ENCODE measurements at places on chromosomes 5 and 9.

DNA sequence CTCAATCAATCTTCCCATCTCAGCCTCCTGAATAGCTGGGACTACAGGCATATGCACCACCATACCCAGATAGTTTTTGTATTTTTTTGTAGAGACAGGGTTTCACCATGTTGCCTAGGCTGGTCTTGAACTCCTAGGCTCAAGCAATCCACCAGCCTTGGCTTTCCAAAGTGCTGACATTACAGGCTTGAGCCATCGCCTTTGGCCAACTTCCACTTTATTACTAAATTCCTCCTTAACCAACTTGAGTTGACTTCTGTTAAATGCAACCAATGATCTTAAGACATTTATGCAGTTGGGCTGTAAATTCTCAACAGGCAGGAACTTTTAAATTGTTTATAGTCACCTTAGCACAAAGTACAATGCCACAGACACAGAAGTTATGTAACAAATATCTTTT, 2.8 kb downstream of the LARS1 start:
- DNase-seq: no peak

- DNase-seq: peak; percentile 23
Measured at GRCh38 chr5:14617441-14617840, 35.8 kb downstream of the OTULINL start.

DNA sequence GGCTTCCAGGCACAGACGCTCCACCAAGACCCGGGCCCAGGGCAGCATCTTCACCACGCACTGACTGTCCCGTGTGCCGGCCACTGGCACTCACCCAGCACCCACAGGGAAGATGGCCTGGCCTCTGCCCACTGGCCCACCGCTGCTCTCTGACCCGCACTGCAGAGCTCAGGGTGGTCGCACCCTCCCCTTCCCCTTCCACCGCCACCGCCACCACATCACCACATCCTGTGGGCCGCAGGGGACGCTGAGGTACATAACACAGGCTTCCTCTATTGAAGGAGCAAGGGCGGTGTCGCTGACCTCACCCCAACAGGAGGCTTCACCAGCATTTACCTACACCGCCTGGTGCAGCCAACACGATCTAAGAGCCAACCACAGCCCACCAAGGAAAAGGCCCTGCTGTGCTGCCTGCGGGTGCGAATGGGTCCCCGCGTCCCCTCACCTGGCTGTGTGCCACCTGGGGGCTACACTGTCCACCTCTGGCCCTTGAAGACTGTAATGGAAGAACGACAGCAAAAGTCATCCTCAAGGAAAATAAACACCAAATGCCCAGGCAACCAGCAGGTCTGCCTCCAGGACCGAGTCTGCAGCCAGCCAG, 101.8 kb downstream of the CAMSAP1 start:
- DNase-seq: no peak

- no peak for DNase-seq
Measured at GRCh38 chr5:76086095-76086494, 2.9 kb downstream of the SV2C start.

GRCh38 chr5:61431923-61432620, 100.0 kb downstream of the ZSWIM6 start:
- no peak for DNase-seq

DNA sequence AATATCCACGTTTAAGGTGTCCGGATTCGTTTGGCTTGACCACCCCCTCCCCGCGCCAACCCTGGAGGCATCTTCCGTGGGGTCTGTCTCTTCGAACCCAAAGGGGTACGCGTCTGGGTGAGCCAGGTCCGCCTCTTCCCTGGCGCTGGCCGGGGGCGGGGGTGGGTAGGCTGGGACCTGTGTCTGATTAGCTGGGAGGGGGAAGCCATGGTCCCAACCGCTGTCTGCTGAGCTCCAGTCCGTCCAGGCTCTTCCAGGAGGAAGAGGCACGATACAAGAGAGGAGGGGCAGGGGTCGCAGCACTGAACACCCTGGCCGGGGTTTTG, at the start of gene LVRN:
Gene LVRN (plus strand): TSS at position 237 of the 326 bp plus-strand sequence. CDS start 143 bp downstream, outside the sequence.
- no peak for DNase-seq

DNA sequence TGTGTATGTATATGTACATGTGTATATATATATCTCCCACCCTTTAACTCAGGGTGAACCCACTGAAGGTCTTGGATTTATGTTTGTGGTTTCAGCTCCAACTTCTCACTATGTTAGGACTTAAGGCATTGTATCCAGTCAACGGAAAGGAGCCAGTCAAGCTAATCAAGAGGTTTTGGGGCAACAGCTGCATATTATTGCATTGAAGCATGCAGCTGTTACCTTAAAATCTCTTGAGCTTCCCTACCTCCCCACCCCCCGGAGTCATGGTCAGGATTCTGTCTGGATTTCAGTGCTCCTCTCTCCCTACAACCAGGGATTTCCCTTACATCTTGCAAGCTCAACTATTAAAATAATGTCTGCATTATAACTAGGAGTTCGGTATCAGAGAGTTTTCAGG, 399.5 kb downstream of the SPOCK1 start:
- no peak for DNase-seq

GRCh38 chr5:124932791-124933600, 186.6 kb upstream of the ZNF608 start:
- DNase-seq: peak; percentile 71

DNA sequence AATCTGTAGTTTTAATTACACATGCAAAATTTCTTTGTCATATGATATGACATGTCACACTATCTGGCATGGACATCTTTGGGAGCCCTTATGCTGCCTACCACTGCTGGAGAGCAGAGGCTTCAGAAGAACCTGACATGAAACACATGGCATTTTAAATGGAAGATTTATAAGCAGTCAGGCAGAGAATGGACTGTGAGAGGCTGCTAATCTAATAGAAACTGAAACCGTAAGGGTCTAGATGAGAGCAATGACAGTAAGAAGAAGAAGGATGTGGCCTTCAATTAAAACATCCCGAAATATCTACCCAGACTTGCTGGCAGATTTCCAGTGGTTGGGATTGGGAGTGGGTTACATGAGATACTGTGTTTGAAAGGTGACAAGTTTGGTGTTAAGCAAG, 149.8 kb downstream of the MACIR start:
- DNase-seq: peak; percentile 39

- no peak for DNase-seq
Measured at GRCh38 chr5:35971186-35971877, 19.9 kb downstream of the UGT3A1 start.

GRCh38 chr9:92668746-92669526, 995 bp downstream of the IPPK start:
- DNase-seq: no peak

DNA sequence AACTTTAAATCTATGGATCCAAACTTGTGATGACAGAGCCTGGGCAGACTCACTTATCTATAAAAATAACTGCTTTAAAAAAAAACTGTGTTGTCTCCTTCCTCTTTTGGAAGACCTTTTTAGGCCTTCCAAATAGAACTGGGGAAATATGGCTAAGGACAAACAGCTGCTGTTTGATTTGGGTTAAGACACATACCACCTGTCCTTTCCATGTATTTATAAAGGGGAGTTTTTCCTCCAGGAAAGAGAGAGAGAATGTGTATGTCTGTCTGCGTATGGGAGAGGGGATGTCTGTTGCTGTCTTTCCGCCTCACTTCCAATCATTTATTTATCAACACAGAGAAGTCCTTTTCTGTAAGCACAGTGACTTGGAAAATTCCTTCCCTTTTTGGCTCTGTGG, 2.8 kb downstream of the ARHGEF37 start:
- DNase-seq: no peak

GRCh38 chr9:128685636-128686489, 3.2 kb upstream of the SET start:
- no peak for DNase-seq

DNA sequence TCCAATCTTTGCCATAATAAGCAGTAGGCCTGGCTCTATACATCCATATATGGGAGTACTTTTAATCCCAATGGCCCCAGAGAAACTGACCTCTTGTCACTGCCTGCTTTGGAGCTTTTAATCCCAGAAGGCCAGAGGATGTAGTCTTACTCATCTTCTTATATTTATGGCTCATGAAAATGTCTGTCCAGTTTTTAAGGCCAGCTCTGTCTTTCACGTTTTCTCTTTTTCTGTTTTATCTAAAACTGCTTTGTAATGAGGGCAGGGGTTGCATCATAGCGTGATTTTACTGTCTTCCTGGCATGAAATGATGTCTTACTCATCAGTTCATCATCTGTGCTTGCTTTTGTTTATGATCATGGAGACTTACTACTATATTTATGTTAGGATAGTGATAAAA, 1094.9 kb downstream of the MAT2B start:
- no peak for DNase-seq

DNA sequence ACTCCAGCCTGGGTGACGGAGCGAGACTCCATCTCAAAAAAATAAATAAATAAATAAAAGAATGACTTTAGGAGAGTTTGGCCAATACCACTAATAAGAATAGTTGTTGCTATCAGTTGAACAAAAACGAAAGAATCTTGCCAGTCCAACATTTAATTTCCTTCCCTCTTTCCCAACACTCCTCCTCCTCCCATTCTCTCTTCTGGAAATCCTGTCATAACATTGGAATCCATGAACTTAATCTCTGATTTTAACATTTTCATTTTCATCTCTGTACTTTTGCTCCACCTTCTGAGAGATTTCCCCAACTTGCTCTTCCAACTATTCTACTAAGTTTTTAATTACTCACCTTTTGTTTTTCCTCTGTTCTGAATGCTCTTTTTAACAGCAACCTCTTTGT, 42.8 kb upstream of the CDK20 start:
- no peak for DNase-seq

DNA sequence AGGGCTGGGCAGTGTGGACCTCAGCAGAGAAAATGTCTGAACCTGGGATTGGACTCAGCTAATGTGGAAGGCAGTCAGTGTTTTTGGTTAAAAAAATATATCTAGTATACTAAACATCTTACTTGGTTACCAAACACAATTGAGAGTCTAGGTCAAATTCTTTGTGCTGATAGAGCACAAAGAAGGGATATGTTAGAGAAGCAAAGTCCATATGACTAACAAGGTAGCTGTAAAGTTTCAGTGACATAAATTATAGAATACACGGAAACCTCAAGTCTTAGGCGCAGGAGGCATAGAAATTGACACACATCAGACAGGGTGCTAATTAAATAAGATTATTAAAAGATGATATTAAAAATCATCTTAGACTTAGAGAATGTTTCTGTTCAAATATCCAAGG, 718.3 kb downstream of the TLR4 start:
- DNase-seq: no peak

DNA sequence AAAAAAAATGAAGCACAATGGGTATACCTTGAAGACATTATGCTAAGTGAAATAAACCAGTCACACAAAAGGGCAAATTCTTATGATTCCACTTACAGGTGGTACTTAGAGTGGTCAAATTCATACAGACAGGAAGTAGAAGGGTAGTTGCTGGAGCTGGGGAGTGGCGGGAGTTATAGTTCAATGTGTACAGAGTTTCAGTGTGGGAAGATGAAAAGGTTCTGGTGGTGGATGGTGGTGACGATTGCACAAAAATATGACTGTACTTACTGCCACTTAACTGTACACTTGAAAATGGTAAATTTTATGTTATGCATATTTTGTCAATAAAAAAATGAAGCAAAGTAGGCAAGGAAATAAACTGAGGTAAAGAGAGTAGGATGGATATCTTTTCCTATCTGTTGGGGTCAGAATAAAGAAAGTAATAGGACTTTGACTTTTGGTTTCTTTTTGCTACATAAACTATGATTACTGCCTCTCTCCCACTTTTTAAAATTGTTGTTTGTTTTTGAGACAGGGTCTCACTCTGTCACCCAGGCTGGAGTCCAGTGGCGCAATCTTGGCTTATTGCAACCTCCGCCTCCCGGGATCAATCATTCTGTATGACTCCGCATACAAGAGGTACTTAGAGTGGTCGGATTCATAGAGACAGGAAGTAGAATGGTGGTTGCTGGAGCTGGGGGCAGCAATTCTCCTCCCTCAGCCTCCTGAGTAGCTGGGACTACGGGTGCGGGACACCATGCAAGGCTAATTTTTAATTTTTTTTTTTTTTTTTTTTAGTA, 4.0 kb upstream of the PSAT1 start:
- DNase-seq: no peak

DNA sequence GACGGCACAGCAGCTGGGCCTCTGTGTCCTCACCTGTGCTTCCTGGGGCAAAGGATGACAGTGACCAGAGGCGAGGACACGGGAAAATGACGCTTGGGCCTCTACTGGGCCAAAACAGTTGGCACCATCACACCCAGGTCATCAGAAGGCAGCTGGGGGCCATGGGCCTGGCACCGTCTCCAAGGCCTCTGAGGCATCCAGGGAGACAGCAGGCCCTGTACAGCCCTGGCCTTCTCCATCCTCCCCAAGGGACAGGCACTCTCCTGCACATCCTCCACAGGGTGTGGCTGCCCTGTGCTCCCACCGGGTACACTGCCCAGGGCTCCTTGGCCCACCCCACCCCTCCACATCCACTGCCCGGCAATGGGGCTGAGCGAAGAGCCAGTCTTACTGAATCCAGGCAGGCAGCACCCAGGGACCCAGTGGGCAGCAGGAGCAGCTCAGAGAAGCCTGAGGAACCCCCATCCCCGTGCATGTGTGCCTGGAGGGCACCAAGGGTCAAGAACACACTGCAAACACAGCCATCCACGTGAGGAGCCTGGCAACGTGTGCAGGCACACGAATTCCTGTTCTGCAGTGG, 4.0 kb downstream of the LPCAT1 start:
- DNase-seq: no peak

GRCh38 chr5:171975877-171976667, 30.4 kb downstream of the FBXW11 start:
- DNase-seq: no peak

All from BE2C (cell line).